ENCODE measurements at places on chromosomes 5 and 9.

- DNase-seq, result no peak
These were observed 201.9 kb downstream of the ZNF608 start for GRCh38 chr5:124544366-124545055.

DNA sequence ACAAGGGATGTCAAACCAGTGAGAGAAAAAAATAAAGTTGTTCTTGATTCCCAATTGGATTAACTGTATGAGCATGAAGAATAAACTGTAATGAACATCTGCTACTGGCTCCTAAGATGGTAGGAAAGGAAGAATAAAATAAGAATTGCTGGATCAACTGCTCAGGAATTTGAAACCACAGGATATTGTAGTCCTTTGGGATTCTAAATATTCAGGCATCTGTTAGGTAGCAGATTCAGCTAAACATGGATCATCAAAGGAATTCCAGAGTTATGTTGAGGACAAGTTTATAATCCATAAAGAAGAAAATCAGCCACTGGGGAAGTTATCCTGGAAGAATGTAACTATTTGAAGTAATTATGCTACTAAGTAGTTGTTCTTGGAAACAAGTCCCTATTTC lies 65.8 kb downstream of the ISL1 start:
- no peak for DNase-seq

- no peak for DNase-seq
These were observed 8.4 kb downstream of the LMX1B start for GRCh38 chr9:126621919-126622735.

DNA sequence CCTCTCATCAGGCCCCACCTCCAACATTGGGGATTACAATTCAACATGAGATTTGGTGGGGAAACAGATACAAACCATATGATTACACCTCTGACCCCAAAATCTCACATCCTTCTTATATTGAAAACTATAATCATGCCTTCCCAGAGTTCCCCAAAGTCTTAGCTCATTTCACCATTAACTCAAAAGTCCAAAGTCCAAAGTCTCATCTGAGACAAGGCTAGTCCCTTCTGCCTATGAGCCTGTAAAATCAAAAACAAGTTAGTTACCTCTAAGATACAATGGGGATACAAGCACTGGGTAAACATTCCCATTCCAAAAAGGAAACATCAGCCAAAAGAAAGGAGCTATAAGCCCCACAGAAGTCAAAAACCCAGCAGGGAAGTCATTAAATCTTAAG lies 26.8 kb upstream of the ARSB start:
- no peak for DNase-seq

DNA sequence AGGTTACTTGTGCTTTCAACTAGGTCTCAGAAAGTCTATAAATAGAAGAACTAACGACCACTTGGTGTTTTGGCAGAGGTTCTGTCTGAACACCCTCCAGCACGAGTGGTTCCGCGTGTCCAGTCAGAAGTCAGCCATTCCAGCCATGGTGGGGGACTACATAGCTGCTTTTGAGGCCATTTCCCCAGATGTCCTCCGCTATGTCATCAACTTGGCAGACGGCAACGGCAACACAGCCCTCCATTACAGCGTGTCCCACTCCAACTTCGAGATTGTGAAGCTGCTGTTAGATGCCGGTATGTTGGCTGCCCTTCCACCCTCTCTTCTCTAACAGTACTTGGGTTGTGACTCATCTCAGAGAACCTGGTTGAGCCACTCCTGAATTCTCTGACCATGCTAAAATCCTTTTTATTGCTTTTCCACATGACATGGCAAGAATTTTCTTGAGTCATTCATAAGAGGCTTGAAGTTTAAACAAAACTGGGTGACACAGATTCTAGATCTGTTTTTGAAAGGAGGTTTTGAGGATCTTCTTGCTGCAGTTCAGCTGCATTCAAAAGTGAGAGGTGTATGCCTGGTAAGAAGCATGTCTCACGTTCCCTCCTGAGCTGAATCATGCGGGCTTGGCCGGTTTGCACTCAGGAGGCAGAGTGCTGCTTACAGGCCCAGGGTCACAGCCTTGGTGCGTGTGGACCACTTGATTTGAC lies 103.1 kb upstream of the DMRT1 start:
- DNase-seq, result no peak
